Urothelium cell line (cell line): ENCODE measurements at places on chromosomes 2 and 18.

- DNase-seq: no peak
These were observed 176.2 kb upstream of the HDAC4 start for GRCh38 chr2:239576784-239577685.

- DNase-seq: no peak
These were observed 319.4 kb upstream of the SLC39A10 start for GRCh38 chr2:195337597-195337996.

DNA sequence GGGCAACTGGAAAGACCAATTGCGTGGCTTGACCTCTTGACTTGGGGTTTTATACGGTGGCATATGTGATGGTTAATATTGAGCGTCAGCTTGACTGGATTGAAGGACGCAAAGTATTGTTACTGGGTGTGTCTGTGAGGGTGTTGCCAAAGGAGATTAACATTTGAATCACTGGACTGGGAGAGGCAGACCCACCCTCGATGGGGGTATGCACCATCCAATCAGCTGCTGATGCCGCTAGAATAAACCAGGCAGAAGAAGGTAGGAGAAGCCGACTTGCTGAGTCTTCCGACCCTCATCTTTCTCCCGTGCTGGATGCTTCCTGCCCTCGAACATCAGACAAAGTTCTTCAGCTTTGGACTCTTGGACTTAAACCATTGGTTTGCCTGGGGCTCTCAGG lies 34.2 kb upstream of the YPEL5 start:
- no peak for DNase-seq

DNA sequence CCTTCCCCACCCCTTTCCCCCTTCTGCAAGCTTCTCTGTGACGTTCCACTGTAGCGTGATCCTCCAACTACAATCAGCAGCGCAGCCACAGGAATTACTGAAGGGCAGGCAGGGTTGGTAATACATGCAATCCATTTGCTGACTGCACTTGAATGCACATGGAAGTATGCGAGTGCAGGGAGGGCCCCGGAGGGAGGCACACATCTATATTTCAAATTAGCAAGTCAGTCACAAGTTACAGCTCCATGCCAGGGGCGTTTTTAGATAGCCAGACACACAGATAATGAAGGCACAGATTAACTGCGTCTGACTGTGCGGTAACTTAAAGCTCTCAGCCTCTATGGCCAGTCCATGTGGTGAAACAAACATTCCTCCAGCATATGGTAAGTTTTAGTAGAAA lies 209.2 kb upstream of the GATA6 start:
- DNase-seq: no peak

- DNase-seq: no peak
These were observed 59.5 kb downstream of the ABCG8 start for GRCh38 chr2:43898134-43898837.

- DNase-seq: no peak
These were observed 209.5 kb downstream of the DPP10 start for GRCh38 chr2:114651933-114652332.

- no peak for DNase-seq
These were observed 82.3 kb downstream of the ARL4C start for GRCh38 chr2:234414596-234414995.

DNA sequence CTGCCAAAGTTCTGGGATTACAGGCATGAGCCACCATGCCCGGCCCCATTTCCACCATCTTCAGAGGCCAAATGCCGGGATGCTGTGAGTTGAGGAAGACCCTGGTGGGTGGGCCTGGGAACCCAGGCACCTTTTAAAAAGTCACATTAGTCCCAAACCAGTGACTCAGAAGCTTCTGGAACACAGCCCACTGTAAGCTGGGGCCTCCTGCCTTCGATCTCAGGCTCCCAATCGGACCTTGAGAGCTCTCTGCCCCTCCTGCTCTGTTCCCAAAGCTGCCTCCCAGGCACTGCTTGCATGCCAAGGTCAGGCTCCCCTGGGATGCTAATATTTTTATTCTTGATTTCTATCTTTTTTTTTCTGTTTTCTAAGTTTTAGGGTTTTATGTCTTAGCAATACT lies 4.2 kb downstream of the ADCY3 start:
- no peak for DNase-seq

DNA sequence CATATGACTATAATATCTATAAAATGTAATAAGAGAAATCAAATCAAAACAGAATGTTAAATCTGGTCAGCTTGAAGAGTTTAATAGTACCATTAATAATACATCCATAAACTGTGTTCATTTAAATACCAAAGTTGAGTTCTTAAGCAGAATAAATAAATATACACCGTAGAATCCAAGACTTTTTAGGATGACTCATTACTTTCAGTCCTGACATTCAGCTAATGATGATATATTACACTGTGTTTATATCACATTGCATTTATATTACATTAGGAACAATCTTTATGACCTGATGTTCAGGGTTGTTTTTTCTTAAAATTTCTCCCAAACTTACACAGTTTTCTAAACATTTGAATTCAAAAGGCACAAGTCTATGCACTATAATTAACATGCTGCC lies 331.3 kb downstream of the SS18 start:
- DNase-seq: no peak

- DNase-seq: peak; percentile 5
These were observed 23.1 kb downstream of the PRPF40A start for GRCh38 chr2:152694161-152694661.

GRCh38 chr2:3805201-3805939 lies 102.0 kb downstream of the DCDC2C start:
- DNase-seq: peak; percentile 22

DNA sequence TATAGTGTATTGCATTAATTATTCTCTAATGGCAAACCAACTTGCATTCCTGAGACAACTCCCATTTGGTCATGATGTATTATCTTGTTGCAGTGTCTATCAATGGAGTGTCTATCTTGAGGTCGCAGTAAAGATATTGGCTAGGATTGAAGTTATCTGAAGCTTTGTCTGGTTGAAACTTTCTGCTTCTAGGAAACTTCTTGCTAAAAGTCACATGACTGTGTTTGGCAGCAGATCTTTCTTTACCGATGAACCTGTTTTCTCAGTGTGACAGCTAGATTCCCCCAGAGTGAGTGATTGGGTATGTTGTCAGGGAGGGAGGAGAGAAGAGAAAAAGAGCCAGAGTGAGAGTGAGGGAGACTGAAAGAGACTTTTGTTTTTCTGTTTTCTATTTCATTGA lies 119.6 kb downstream of the QPCT start:
- no peak for DNase-seq

- DNase-seq: no peak
These were observed 54.2 kb downstream of the LTBP1 start for GRCh38 chr2:33000986-33001385.

DNA sequence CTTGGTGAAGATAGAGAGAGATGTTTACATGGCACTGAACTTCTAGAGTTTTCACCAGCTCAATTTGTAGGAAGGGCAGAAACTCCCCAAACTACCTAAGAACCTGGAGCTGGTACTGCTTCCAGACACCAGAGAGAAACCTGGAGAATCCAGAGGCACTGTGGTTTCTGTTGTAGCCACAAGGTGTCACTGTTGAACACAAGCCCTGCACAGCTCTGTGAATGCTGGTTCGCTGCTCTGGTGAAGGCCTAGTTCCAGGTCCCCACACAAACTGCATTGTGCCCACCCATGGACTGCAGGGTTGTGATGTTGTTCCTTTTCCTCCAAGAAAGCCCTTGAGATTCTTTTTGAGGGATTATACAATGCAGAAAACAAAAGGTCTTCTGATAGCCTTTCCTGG lies 150.5 kb upstream of the HS6ST1 start:
- peak; percentile 57 for DNase-seq

DNA sequence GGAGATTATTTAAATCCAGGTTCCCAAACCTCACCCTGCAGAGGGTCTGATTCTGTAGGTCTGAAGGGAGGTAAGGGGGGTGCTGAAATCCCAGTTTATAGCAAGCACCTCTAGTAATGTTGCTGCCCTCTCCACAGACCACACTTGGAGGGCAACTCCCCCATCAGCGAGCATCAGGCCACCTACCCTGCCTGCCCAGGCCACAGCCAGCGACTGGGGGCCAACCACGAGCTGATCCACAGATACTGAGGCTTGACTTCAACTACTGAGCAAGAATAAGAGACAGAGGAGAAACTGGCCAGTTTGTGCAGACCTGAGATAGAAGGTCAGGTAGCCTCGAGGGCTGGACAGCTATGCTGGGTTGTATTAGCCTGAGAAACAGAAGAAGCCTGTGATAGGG lies 36.3 kb upstream of the LBH start:
- DNase-seq: no peak

GRCh38 chr2:148603562-148603920 lies 41.0 kb upstream of the EPC2 start:
- no peak for DNase-seq
